ENCODE measurements at places on chromosomes 5 and 9.

DNA sequence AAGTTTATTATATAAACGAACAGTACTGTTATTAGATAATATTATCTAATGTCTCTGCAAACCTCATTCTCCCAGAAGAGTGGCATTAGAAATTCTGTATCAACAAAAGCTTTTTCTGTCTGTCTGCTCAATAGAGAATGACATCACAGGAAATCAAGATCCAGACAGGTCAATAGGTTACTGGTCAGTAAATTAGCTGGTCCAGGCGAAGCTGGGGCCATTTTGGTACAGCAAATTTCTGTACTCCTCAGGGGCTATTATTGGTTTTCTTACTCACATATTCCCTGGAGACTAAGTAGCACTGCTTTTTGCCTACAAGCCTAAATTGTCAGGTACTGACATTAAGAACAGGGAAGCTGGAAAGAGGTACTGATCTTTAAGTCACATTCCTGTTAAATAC lies 80.5 kb downstream of the PLPP1 start:
- DNase-seq, result no peak

DNA sequence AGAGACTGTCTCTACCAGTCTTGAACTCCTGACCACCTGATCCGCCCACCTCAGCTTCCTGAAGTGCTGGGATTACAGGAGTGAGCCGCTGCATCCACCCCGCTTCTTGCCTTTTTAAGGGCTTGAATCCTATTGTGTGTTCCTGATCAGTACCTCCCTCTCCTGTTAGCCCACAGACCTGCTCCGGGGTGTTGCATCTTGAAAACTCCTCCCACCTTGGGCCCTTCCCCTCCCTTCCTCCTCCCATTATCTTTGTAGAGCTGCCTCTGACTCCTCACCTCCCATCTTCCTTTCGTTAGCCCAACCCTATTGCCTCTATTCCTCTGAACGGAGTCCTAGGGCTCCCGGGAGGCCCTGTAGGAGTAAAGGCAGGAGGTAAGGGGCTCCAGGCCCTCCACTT lies 48.5 kb upstream of the NEK6 start:
- no peak for DNase-seq

GRCh38 chr5:1879292-1880263 lies 3.1 kb downstream of the IRX4 start:
- DNase-seq, result no peak

GRCh38 chr5:37071901-37072581 lies 177.1 kb downstream of the CPLANE1 start:
- DNase-seq, result no peak

DNA sequence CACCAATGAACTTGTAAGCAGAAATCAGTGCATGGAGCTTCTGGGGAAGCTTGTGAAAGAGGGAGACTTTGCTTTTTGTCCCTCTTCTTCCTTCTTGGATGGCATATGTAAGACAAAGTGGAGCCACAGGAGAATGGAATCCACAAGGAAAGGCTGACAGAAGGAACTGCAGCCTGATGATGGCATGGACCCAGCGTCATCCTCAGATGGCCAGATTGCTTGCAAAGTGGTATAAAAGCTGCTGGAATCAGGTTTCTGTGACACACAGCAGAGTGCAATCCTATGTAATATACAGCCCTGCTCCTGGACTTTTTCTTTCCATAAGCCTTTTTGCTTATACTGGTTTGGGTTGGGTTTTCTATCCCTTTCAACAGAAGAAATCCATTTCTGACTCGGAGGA lies 31.4 kb upstream of the SPARC start:
- no peak for DNase-seq

DNA sequence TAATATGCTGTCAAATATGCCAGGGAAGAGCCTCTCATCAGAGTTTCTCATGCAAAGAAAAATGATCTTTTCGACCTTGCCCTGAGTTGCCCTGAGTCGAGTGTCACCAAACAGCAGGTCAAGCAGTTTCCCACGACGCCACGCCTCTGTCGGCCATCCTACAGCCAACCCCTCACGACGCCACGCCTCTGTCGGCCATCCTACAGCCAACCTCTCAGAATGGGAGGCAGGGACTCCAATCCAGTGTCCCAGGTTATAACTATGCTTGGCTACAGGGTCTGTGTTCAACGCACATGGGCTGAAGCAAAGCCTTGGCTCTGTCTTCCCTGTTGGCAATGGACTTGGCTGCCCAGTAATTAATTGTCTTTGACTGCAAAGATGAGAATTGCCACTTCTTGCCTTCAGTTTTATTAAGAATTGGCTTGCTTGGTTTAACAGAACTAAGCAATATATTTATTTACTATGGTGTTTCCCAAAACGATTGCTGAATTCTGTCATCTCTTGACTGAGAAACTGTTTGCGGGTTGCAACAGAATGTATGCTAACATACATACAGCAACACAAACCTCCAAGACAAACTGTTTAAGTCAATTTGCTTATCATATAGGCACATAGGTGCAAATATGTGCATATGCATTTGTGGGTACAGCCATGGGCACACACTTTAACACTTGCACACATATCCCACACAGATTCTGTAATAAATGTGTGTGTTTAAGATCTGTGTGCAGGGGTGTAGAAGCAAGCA lies 352.9 kb downstream of the GLIS3 start:
- no peak for DNase-seq

DNA sequence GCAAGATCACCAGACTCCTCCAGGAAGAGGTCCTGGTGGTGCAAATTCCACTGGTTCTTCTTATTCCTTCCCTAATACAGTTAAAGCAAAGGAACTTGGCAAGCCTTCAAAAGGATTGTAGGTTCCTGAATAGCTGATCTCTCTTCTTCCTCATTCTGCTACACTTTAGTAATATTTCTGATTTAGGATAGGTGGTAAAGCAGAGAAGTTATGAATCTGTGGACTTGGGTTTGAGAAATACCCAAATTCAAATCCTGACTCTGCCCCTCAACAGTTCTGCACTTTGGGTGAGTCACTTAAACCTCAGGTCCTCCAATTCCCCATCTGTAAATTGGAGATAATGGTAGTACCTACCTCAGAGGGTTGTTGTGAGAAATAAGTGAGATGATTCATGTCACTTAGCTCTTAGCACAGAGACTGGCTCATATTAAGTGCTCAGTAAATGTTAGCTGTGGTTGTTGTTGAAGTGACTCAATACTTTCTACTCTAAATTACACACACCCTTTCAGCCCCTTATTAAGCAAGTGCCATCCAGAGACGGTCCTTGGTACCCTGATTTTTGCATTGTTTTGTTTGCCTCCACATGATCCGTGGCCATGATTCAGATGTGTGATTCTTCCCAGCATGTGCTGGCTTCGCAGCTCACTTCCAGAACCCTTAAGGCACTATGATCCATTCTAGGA lies 5.2 kb downstream of the SH3RF2 start:
- no peak for DNase-seq

- DNase-seq, result no peak
These were observed 115.1 kb downstream of the FEM1C start for GRCh38 chr5:115429345-115429940.

DNA sequence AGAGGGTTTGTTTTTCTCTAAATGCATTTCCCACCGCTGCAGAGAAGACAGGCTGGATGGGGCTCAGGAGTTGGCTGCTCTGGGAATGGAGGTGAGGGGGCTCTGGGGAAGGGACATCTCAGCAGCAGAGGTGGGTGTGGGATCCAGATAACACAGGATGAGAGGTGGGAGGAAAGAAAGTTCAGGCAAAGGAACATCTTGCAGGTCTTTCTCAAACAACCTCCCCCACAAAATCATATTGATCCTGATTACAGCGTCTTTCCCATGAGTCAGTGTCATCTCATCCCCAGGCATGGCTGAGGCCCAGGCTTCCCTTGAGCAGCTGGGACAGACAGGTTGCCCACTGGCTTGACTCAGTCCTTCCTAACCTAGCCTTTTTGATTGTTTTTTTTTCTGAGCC lies 11.3 kb upstream of the ACSL6 start:
- DNase-seq, result no peak

DNA sequence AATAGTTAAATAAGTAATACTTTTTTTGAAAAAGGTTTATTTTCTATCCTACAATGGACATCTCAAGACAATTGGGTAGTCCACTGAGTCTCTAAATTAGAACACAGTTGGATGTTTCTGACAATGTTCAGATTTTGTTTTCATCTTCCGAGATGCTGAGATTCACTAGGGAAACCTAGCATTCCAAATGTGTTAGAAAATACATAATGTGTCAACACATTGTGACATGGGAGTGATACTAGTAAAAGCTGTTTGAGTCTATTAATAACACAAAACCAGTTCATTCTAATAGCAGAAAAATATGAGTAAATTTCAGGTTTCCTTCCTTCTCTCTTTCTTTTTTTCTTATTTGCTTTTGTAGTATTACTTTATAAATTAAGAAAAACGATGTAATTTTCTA lies 68.2 kb upstream of the CDH10 start:
- no peak for DNase-seq

DNA sequence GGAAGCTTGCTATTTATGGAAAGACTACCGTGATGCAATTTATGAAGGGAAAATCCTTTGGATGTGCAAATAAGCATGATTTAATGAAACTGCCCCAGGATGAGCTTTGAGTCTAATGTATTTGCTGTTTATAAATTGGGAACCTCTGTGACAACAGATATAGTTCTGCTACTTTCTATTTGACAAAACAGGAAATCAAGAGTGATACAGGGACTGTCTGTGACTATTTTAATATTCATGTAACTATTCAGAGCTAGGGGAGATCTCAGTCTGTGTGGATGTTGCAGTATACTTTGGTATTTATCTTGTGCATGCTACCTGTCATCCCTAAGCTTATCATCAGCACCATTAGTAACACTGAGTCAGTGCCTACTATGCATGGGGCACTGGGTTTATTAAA lies 132.1 kb downstream of the PDZD2 start:
- DNase-seq, result no peak

DNA sequence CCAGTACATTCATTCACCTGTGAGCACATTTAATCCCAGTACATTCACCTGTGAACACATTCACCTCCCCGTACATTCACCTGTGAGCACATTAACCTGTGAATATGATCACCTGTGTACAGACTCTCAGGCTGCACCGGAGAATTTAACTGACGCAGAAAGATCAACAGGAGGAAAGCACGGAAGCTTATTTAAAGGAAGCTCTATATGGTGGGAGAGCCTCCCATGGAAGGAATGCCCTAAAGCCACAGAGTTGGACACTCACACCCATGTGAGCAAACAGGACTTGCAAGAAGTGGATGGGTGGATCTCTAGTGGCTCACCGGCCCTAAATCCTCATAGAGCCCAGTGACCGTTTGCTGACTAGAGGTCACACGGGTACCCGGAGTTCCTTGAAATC lies 38.2 kb downstream of the TRIP13 start:
- DNase-seq, result no peak

- DNase-seq, result no peak
These were observed 24.1 kb downstream of the HRH2 start for GRCh38 chr5:175681968-175682340.

Measured in CD8-positive, alpha-beta T cell (primary cell).